ENCODE measurements at places on chromosomes 11 and 22. TPM values are rescaled to one million over a fixed set of nuclear protein-coding genes. Genes with fewer than 3 reads are reported as not detected.

DNA sequence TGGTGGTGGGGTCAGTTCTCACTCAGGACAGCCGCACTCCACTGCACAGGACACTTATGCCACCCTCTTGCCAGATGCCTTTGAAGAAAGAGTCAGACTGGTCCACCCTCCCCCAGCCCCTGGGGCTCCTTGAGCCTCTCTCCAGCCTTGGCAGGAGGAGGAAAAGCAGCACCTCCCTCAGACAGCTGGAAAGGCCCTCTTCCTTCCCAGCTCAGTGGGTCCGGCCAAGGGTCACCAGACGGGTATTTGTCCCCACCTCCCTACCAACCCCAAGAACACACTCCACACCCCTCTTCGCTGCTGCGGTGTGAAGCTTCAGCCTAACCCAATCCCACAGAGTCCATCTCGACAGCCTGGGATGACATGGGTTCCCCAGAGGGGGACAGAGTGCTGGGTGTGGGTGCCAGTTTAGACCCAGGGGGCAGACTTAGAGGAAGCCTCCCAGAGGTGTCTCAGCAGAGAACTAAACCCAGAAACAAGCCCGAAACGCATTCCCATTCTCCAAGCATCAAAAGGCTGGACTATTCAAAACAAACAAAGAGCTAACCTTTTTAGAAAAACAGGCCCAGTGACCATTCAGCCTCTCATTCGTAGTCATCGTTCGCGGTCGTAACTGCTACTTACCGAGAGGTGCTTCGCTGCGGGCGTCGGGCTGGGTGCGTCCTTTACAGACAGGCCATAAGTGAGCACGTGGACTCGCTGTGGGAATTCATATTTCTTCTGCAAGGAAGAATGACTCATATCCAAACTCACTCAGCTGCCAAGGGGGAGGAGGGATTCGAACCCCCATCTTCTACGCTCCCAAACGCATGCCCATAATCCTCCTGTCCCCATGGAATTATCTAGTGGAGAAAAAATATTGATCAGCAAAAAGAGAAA lies 57.5 kb upstream of the ANO1 start:
- no peak overlapping the region for H3K4me3 ChIP-seq
- no peaks in the 10 kb centered on the region for H3K36me3 ChIP-seq
- H3K4me1 ChIP-seq: no peaks in the 10 kb centered on the region
- no peak for DNase-seq
- H3K27me3 ChIP-seq: no peaks in the 10 kb centered on the region

- H3K27ac ChIP-seq: no peak overlapping the region
- no peak overlapping the region for H3K4me3 ChIP-seq
- H3K4me1 ChIP-seq: no peaks in the 10 kb centered on the region
- no peaks in the 10 kb centered on the region for H3K27me3 ChIP-seq
- no peaks in the 10 kb centered on the region for H3K36me3 ChIP-seq
Measured at GRCh38 chr11:69131121-69131566, 24.6 kb upstream of the SMIM38 start.

GRCh38 chr11:62544581-62545436 lies 1.8 kb downstream of the AHNAK start:
- peak overlapping the region; percentile 44 for H3K4me3 ChIP-seq
- H3K27me3 ChIP-seq: peaks cover 70% of the 10 kb centered on the region
- no peaks in the 10 kb centered on the region for H3K36me3 ChIP-seq
- H3K4me1 ChIP-seq: peaks cover 59% of the 10 kb centered on the region
- H3K27ac ChIP-seq: peak overlapping the region; percentile 64

GRCh38 chr11:130178441-130179339 lies 19.1 kb downstream of the ST14 start:
- peak overlapping the region; percentile 42 for H3K27ac ChIP-seq
- no peak overlapping the region for H3K4me3 ChIP-seq
- DNase-seq: no peak
- H3K4me1 ChIP-seq: peaks cover 43% of the 10 kb centered on the region
- H3K36me3 ChIP-seq: no peaks in the 10 kb centered on the region
- H3K27me3 ChIP-seq: no peaks in the 10 kb centered on the region

- no peak for DNase-seq
- no peaks in the 10 kb centered on the region for H3K27me3 ChIP-seq
- peaks cover 17% of the 10 kb centered on the region for H3K36me3 ChIP-seq
- H3K27ac ChIP-seq: no peak overlapping the region
- no peaks in the 10 kb centered on the region for H3K4me1 ChIP-seq
- H3K4me3 ChIP-seq: no peak overlapping the region
Measured at GRCh38 chr11:111700162-111700561, 66.0 kb downstream of the PPP2R1B start.

- H3K36me3 ChIP-seq: no peaks in the 10 kb centered on the region
- no peaks in the 10 kb centered on the region for H3K27me3 ChIP-seq
- H3K4me3 ChIP-seq: no peak overlapping the region
- DNase-seq: no peak
- H3K27ac ChIP-seq: no peak overlapping the region
Measured at GRCh38 chr11:117663414-117663813, 133.6 kb downstream of the DSCAML1 start.

- no peak overlapping the region for H3K4me3 ChIP-seq
- H3K27me3 ChIP-seq: no peaks in the 10 kb centered on the region
- DNase-seq: peak; percentile 5
- H3K36me3 ChIP-seq: no peaks in the 10 kb centered on the region
Measured at GRCh38 chr11:14350215-14350614, 8.8 kb downstream of the RRAS2 start.

DNA sequence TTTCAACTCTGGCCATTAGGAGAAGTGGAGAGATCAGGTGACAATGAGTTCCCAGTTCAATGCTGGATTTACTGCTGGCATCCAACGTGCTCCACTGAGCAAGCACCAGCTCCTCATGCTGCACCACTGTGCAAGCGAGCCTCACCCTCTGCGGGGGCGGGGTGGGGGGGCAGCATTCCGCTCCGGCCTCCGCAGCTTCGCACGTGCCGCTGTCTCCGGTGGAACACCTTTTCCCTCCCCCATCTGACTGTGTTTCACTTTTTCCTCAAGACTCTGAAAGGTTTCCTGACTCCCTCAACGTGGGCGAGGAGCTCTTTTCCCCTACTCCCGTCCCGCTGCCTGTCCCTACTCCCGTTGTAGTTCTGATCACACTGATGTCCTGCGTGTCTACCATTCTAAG lies 835 bp upstream of the RHOD start:
- peaks cover 14% of the 10 kb centered on the region for H3K4me1 ChIP-seq
- no peak for DNase-seq
- H3K36me3 ChIP-seq: no peaks in the 10 kb centered on the region
- no peak overlapping the region for H3K4me3 ChIP-seq

DNA sequence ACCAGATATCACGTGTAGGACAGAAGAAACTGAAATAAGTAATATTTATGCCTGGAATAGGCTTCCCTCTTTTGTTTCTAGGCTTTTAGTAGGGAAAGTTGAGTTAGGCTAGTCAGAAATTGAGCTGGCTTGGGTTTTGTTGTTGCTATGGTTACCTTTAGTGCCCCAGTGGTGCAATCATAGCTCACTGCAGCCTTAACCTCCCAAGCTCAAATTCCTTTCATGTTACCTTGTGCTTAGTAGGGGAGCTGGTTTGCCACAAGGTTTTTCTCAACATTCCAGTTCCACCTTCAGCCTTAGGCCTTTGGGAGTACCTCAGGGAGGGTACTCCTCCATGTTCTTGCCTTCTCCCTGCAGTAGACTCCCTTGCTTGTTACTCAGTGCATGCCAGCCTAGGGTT lies 69.1 kb upstream of the SUSD2 start:
- H3K4me3 ChIP-seq: no peak overlapping the region
- no peak for DNase-seq
- peaks cover 57% of the 10 kb centered on the region for H3K36me3 ChIP-seq
- no peak overlapping the region for H3K27ac ChIP-seq
- no peaks in the 10 kb centered on the region for H3K27me3 ChIP-seq

DNA sequence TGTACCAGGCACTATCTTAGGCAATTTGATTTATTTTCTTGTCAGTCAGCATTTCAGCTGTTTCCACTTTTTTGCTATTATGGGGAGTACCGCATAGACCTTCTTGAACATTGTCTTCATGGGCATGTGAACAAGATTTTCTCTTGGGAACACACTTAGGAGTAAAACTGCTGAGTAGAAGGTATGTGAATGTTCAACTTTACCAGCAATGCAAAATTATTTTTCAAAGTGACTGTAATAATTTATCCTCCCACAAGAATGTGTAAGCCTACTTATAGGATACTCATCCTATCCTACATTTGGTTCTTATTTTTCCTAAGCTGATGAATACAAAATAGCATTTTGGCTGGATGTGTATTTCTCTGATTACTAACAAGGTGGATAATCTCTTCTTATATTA lies 132.0 kb upstream of the NAV2 start:
- no peak for DNase-seq
- H3K4me3 ChIP-seq: no peak overlapping the region
- H3K27me3 ChIP-seq: no peaks in the 10 kb centered on the region
- H3K36me3 ChIP-seq: no peaks in the 10 kb centered on the region

- H3K27me3 ChIP-seq: no peaks in the 10 kb centered on the region
- H3K36me3 ChIP-seq: no peaks in the 10 kb centered on the region
- no peak overlapping the region for H3K4me3 ChIP-seq
- no peaks in the 10 kb centered on the region for H3K4me1 ChIP-seq
Measured at GRCh38 chr11:2763984-2764383, 64.2 kb upstream of the KCNQ1OT1 start.

DNA sequence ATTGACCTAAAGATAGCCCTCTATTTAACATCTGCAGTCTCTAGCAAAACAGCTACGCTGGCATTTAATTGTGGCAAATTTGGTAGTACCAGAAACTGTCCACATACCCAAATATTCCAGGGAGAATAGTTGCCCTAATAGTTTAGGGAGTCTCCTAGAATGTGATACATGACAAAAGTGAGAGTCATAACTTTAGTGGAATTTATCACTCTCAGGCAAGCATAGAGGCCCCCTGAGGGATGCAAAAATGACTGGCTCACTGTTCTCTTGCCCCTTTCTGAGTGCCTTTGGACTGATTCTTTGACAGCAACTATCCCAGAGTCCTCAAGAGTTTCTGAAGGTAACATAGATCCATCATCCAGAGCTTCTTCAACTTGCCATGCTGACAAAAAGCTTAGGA lies 2.3 kb upstream of the OR51B4 start:
- no peaks in the 10 kb centered on the region for H3K4me1 ChIP-seq
- H3K4me3 ChIP-seq: no peak overlapping the region
- H3K27ac ChIP-seq: no peak overlapping the region
- H3K36me3 ChIP-seq: no peaks in the 10 kb centered on the region
- H3K27me3 ChIP-seq: no peaks in the 10 kb centered on the region
- DNase-seq: no peak

DNA sequence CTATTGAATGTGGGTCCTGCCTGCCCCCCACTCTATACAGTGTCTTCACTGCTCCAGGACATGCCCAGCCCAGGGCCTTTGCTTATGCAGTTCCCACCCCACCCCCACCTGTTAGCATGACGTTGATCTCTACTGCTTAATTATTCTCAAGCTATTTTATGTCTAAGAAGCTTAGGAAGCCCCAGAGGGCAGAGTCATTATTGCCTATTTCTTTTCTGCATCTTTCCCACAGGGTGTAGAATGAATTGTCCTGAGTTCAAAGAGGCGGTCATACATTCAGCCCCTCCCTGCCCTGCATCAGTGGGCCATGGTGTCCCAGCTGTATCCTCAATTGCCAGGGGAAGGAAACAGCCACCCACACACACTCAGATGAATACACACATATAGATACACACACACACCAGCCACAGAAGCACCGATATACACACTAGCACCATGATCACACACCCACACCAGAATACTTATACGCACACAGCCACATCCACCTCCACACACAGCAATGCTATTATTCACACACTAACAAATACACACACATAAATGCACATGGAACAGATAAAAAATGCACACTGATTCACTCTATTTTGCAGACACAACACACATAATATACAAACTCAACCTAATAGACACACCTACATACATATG lies 1.5 kb downstream of the PDE2A start:
- no peak overlapping the region for H3K4me3 ChIP-seq
- no peak overlapping the region for H3K27ac ChIP-seq

DNA sequence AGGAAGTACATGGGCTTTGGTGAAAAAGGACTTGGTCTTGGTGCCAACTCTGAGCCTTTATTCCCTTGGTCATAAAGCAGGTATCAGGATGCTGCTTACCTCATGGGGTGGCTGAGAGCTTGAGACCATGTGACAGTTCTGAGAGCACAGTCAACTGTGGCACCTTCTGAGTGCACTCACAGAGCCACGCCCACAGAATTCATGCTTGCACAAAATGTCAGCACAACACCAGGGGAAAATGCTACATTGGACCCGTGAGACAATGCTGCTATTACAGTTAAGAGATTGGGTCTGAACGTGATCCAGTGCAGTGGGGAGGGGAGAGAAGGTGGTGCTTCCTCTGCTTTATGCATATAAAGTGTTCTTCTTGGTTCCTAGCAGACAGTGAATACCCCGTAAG lies 79.5 kb upstream of the SPON1 start:
- H3K4me3 ChIP-seq: no peak overlapping the region
- H3K27me3 ChIP-seq: no peaks in the 10 kb centered on the region
- no peaks in the 10 kb centered on the region for H3K4me1 ChIP-seq
- no peak overlapping the region for H3K27ac ChIP-seq
- no peak for DNase-seq

DNA sequence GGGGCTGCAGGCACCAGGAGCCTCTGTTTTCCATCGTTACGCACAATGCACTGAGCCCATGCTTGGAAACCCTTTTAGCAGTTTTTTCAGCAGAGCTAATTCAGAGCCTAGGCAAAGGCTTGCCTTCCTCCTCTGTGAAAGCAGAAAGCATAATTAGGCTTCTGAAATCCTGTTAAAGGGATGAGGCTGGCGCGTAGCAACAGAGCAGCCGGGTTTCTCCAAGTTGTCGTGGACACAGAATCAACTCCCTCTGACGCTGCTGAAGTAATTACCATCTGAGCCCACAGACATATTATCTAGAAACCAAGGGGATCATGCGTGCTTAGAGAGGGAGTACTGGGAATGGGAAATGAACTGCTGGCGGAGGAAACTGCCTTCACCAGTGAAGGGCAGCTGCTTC lies 85.4 kb downstream of the MYO18B start:
- H3K27me3 ChIP-seq: no peaks in the 10 kb centered on the region
- no peak overlapping the region for H3K27ac ChIP-seq
- no peaks in the 10 kb centered on the region for H3K36me3 ChIP-seq
- no peak for DNase-seq
- H3K4me1 ChIP-seq: no peaks in the 10 kb centered on the region
- no peak overlapping the region for H3K4me3 ChIP-seq

- H3K4me3 ChIP-seq: peak within 1 kb of the TSS; percentile 50
- H3K4me1 ChIP-seq: peaks cover 12% of the 10 kb centered on the region
- peaks cover 79% of the 10 kb centered on the region for H3K27me3 ChIP-seq
- peak within 1 kb of the TSS; percentile 80 for H3K27ac ChIP-seq
- DNase-seq: no peak
Measured at GRCh38 chr22:50529897-50530579, at the start of gene TYMP. TSS of gene TYMP (minus strand) at chr22:50530012. CDS start at chr22:50529709, 303 bp downstream.

GRCh38 chr11:18408558-18409291 lies 3.4 kb upstream of the LDHC start:
- no peaks in the 10 kb centered on the region for H3K4me1 ChIP-seq
- no peak overlapping the region for H3K4me3 ChIP-seq
- no peak for DNase-seq
- H3K27ac ChIP-seq: no peak overlapping the region
- H3K27me3 ChIP-seq: peaks cover 3% of the 10 kb centered on the region

Gene FLRT1
- total RNA-seq: 0.05 TPM

Gene ST14
- 13.7 TPM for total RNA-seq

Gene EMID1
- 4.7 TPM for total RNA-seq

Gene SMIM35
- total RNA-seq: 0.05 TPM

Gene NNMT
- total RNA-seq: 0.99 TPM

Gene ART1
- not detected for total RNA-seq

Gene CRYBA4
- total RNA-seq: 0.47 TPM

Gene HOATZ
- total RNA-seq: 0.19 TPM

Gene HTR3B
- total RNA-seq: 0.09 TPM

Gene CRYAB
- total RNA-seq: 4.2 TPM
